Heart left ventricle (tissue), 16 donors: ENCODE measurements at places on chromosomes 6 and 20.

- H3K36me3 ChIP-seq: no peaks in the 10 kb centered on the region
- DNase-seq: no peak
- no peaks in the 10 kb centered on the region for H3K27me3 ChIP-seq
- no peak overlapping the region for H3K27ac ChIP-seq
- no peak overlapping the region for H3K4me3 ChIP-seq
Measured at GRCh38 chr6:168631564-168631963, 190.6 kb downstream of the SMOC2 start.

DNA sequence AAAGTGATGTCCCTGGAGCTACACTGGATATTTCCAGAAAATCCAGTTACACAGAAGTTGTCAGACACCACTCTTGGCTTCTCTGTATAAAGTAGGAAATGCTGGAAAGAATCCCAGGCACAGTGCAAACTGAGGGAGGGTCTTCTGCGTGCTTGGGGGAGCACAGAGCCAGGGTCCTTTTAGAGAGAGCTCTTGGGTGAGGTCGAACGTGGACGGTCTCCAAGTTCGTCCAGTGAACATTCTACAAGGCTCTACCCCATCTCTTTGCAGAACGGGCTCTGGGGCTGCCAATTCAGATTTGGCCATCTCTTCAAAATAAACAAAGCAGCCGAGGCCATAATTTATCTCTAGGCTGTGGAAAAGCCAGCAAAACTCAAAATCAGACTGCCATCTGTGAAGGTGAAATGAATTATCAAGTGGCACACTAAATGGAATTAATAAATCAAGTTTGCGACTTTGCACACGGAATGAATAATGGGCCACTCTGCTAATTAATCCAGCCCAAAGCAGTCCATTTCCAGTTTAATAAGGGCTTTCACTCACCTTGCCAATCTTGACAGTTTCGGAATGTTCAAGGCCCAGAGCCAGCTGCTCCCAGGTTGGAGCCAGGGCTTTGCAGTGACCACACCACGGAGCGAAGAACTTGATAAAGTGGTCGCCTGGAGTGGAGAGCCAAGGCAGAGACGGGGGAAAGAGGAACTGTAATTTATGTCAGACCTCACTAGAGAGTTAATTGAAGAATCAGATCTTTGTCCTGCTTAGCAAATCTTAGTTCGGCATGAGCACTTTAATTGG is 19.3 kb downstream of the TXNDC5 start:
- peaks cover 5% of the 10 kb centered on the region for H3K4me1 ChIP-seq
- no peak overlapping the region for H3K27ac ChIP-seq
- H3K36me3 ChIP-seq: peaks cover 98% of the 10 kb centered on the region
- no peak for DNase-seq
- no peak overlapping the region for H3K4me3 ChIP-seq
- no peaks in the 10 kb centered on the region for H3K27me3 ChIP-seq

DNA sequence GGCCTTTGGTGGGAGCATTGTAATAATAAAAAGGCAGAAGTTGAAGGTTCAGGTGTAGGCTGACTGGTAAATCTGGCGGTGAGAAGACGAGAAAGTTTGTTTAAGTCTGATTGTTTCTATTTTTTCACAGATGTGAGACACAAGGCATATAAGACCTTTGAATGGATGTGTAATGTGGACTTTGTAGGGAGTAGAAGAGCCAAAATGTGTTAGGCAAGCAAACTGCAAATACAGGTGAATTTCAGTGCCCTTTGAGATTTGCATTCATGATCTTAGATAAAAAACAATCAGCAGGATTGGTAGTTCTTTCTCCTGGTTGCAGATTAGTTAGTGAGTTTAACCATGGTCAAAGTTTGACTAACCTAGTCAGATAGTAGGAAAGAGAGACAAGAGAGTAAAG is 238.9 kb downstream of the FRK start:
- H3K4me1 ChIP-seq: no peaks in the 10 kb centered on the region
- no peak overlapping the region for H3K4me3 ChIP-seq
- H3K27me3 ChIP-seq: no peaks in the 10 kb centered on the region
- H3K27ac ChIP-seq: no peak overlapping the region
- no peaks in the 10 kb centered on the region for H3K36me3 ChIP-seq

DNA sequence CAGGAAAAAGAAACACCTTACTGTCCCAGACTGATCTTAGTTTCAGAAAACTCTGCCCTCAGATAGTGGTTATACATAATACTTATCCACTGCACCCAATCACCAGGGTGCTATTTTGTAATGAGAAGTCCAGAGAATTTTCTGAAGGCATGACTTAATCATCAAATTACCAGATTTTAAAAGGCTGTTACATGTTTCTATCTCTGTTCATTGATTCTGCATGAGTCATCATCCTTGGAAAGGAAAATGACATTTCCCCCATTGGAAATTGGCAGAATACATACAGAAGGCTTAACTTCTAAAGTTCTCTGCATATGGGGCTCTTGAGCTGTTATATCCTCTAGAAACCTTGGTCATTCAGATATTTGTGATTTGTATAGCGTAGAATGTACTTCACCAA is 587.9 kb upstream of the FLRT3 start:
- H3K36me3 ChIP-seq: no peaks in the 10 kb centered on the region
- no peak overlapping the region for H3K4me3 ChIP-seq
- no peak for DNase-seq

GRCh38 chr6:29958921-29959320 is 16.6 kb downstream of the HLA-A start:
- H3K27me3 ChIP-seq: no peaks in the 10 kb centered on the region
- peaks cover 11% of the 10 kb centered on the region for H3K4me1 ChIP-seq
- H3K4me3 ChIP-seq: no peak overlapping the region
- H3K36me3 ChIP-seq: no peaks in the 10 kb centered on the region

GRCh38 chr20:57988422-57988821 is 240.0 kb downstream of the ANKRD60 start:
- H3K4me1 ChIP-seq: peaks cover 8% of the 10 kb centered on the region
- no peak overlapping the region for H3K27ac ChIP-seq
- DNase-seq: no peak
- H3K27me3 ChIP-seq: no peaks in the 10 kb centered on the region
